HCT116 (cell line): ENCODE measurements at places on chromosomes 7 and 10. TPM values are rescaled to one million over a fixed set of nuclear protein-coding genes. Genes with fewer than 3 reads are reported as not detected.
A peak's percentile ranks its signal among the peaks of the same experiment; 100 is the strongest.

DNA sequence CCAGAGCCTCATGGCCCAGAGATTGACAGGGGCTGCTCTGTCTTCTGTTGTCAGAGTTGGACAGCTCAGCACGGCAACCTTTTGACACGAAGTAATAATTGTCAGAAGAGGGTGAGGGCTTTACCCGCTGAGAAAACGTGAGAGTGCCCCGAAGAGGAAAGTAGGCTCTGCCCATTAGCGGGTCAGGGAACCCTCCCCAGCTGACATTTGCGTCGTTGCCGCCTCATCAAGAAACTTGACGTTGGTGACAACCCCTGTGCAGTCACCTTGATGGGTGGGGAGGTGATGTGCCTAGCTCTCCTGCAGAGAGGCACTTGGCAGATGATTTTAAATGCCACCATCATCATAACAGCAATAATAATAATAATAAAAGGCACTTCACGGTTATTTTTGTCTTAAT is 202.1 kb downstream of the USP6NL start:
- no peak for DNase-seq

GRCh38 chr10:128860574-128860973 is 606.5 kb upstream of the MGMT start:
- no peak for DNase-seq

- no peak for DNase-seq
Measured at GRCh38 chr7:1359681-1360485, 99.4 kb downstream of the MICALL2 start.

DNA sequence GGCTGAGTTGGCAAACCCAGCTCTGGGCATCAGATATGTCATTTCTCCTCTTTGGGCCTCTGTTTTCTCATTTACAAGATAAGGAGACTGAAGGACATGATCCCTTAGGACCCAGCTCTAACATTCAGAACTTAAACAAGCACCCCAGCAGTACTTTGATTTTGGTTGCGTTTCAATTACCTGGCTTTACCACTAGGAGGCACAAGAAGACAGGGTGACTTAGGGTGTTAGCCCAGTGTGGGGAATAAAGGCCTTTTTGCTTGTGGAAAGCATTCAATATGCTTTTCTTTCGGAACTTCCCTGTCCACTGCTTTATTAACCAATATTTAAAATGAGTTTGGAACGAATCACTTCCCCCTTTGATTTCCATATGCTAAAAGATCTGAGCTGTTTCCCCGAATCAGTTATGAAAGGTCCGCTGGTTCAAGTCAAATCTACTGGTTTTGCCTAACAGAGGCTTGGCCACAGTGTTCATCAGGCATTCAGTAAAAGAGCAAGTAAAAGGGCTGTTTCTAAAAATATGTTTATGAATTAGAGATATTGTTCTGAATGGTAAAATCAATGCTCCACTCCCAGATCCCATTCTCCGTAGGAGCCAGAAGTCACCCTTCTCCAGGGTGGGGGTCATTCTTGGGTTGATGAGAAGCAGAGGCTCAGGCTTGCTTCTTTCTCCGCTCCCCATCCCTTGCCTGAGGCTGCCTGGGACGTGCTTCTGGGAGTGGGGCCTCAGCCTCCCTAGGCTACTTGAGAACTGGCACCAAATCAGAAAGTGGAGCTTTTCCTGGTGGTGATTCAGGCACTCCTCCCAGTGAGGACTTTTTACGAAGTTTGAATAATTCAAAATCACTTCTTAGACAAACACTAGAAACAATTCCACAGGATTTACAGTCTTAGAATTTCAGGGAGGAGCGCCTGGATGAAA is 105.5 kb downstream of the MYOF start:
- DNase-seq, result peak; percentile 80

The ZNF365 gene
- total RNA-seq, result 1.8 TPM

DNA sequence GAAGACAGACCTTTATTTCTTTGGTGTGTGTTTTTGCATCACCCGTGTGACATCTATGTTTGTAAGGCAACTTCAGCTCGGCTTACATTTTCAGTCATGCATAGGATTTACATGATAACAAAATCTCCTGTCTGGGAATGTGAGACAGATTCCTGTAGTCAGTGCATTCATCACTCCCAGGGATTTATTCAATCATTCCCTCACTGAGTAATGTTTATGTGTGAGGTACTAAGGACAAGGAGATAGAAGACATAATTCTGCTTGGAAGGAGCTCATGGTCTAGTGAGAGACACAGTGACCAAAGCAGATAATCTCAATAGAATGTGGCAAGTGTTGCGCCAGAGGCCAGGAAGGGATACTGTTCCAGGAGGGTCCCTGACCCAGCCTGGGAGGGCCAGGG is 35.2 kb upstream of the BMPER start:
- DNase-seq, result no peak

The TCAF2 gene
- total RNA-seq, result 1.3 TPM

The NEUROD6 gene
- not detected for total RNA-seq

DNA sequence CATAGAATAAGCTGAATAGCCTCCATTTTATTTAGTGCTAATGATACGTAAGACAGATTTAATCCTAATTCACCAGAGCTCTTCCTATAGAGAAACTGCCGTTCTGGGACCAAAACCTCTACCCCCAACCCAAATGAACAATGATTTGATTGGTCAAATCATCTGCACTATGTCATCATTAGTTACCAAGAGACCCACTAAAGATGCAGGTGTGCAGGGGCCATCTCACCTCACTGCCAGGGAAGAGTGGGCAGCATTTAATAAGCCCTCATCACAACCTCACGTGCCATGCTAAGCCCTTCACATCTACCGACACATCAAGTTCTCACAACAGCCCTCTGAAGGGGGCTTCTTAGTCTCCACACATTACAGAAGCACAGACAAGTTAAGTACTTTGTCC is 87.0 kb downstream of the VIPR2 start:
- no peak for DNase-seq
